ENCODE measurements at places on chromosomes 12 and 14. TPM values are rescaled to one million over a fixed set of nuclear protein-coding genes. Genes with fewer than 3 reads are reported as not detected.

- no peak for DNase-seq
These were observed 146.3 kb upstream of the GZMB start for GRCh38 chr14:24780281-24780680.

DNA sequence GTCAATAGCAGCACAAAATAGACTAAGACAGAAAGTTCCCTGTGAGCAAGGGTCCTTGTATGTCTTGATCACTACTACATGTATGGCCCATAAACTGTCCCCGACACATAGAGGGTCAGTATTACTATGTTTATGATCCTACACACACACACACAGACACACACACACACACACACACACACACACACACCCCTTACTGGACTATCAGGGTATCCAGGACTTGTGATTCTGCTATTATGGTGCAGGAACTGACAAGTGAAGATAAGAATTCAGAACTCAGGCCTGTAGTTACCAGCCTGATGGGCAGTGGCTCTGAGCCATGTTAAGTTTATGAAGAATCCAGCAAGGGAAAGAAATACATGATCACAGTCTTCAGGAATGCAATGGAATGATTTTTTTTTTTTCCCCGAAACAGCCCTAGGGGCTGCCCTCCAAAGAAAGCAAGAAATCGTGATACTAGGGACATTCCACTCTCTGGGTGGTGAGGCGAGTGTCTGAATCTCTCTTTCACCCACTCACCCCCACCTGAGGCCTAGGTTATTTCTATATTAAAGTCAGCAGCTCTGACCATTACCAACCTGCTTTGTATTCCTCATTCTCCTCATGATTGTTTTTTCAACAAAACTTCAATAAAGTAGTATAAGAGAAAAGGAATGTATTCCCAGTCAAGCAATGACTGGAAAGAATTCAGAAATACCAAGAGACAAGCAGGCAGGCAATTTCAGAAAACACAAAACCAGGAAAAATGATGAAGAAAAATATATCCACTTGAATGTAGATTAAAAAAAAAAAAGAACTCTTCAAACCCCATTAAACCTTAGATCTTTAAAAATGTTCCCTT is 105.8 kb downstream of the AVPR1A start:
- DNase-seq, result no peak

GRCh38 chr14:27315947-27316346 is 718.1 kb upstream of the NOVA1 start:
- DNase-seq, result no peak

- no peak for DNase-seq
These were observed 59.4 kb upstream of the FOXN3 start for GRCh38 chr14:89476354-89476896.

GRCh38 chr12:26434299-26435068 is 239.1 kb downstream of the SSPN start:
- DNase-seq, result no peak

- no peak for DNase-seq
These were observed 31.2 kb downstream of the SUPT16H start for GRCh38 chr14:21352587-21352986.

- DNase-seq, result no peak
These were observed 25.3 kb upstream of the DHRS2 start for GRCh38 chr14:23610815-23611289.

- DNase-seq, result no peak
These were observed 18.3 kb downstream of the SGPP1 start for GRCh38 chr14:63709589-63709988.

- no peak for DNase-seq
These were observed 32.9 kb upstream of the AMIGO2 start for GRCh38 chr12:47112679-47113078.

DNA sequence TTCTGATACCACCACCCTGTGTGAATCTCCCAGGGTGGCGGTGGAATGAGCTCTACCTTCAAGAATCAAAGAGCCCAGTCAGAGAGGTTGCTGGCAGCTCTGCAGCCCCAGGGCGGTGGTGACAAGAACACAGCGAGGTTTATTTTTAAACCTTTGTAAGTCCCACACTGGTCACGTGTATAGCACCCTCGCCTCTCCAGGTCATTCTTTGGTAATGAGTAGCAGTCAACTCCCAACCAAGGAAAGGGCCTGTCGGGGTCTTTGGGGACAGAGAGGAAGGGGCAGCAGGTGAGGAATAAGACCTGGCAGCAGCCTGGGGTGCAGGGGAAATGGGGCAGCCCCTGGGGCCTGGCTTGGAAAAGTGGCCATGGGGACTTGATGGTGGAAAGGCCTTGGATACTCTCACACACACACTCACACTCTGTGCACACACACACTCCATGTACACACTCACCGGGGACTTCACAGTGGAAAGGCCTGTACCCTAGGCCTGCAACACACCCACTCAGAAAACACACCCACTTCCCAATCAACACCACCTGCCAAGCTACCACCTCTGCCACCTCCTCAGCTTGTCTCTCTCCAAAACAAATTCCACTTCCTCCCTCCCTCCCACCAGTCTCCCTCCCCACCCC is 178.6 kb downstream of the DPF3 start:
- DNase-seq, result no peak

- no peak for DNase-seq
These were observed 3.4 kb downstream of the CKB start for GRCh38 chr14:103519043-103519836.

DNA sequence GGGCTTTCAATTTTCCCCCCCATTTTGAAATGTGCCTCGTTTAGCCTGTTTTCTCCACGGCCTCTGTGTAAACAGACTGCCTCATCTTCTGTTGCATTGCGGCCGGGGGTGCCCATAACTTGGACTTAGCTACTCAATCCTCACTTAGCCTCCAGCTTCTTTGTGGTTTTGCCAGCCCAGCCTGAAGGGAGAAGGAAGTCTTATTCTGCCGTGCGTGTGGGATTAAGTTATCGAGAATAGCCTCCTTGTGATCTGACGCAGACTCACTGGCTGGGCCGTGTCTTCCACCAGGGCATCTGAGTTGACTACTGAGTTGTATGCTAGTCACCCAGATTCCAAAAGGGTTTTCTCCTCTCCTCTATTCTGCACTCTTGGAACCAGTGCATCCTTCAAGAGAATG is 8.1 kb downstream of the PRKAB1 start:
- DNase-seq, result no peak

DNA sequence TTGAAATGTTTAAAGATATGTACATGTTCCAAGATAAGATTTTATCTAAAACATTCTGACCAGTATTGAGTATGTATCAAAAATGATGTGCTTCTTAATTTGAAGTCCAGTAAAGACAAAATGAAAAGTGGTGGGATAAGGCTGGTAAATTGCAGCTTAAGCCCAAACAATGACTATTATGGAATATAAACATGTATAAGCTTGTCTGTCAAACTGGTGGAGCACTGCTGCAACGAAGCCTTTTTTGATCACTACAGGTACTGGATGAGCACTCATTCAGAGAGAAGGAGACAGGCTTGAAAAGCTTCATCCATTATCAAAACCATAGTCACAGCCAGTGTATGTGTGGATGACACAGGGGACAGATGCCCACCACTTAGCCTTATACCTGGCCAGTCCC is 138.4 kb downstream of the ATP23 start:
- DNase-seq, result no peak

DNA sequence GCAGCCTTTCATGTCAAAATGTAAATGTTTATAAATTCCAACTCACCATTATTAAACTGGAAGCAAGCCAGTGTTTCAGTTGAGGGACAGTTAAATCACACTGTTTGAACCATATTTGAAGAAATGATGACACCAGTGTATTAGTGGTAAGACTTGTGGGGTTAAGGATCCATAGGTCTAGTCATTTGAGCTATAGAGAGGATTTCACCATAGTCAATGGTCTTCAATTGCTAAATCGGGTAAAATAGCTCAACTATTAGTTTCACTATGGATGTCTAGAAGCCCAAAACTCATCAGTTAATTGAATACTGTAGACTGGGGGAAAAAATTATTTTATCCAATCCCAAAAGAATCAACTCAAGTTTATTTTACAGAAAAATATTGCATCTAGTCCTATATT is 659.1 kb downstream of the NRXN3 start:
- DNase-seq, result no peak

GRCh38 chr12:1880153-1880845 is 38.2 kb downstream of the CACNA2D4 start:
- DNase-seq, result no peak

- DNase-seq, result no peak
These were observed 17.9 kb downstream of the PACS2 start for GRCh38 chr14:105332350-105332874.

DNA sequence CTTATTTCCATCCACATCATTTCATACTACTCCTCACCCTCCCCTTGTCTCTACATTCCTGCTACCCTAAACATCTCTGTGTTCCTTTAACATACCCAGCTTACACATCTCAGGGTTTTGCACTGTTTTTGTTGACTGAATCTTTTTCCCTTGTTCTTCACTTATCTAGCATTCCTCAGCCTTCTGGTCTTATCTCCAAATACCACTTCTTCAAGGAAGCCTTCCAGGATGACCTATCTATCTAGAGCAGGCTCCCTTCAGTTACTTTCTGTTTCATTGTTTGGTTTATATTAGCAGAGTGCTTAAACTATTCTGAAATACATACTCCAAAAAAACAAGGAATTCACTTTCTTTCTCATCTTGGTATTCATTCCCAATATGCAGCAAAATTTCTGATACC is 353.1 kb downstream of the NAV3 start:
- no peak for DNase-seq

- peak; percentile 28 for DNase-seq
These were observed 1666.7 kb upstream of the FLRT2 start for GRCh38 chr14:83863042-83863774.

GRCh38 chr12:110245369-110245772 is 35.7 kb upstream of the ATP2A2 start:
- no peak for DNase-seq

- no peak for DNase-seq
These were observed 10.6 kb downstream of the GPR33 start for GRCh38 chr14:31477248-31477647.

DNA sequence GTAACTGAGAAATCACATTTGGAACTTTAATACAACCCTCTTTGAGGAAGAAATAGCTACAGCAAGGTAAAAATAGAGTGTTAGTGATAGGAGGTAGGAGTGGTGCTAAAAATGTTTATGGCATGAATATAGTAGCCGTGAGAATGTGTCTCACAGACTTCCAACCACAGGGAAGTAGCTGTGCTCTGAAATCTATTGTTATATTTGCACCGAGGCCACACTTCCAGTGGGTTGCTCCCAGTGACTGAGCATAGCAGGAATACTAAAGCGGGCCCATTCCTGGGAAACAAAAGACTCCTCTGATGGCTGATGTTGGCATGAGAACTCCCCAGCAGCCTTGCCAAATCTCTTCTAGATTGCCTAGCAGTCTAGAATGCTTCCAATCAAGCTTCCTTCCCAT is 174.1 kb upstream of the PLXNC1 start:
- DNase-seq, result no peak

GRCh38 chr12:103696101-103696500 is 109.0 kb downstream of the STAB2 start:
- no peak for DNase-seq

GRCh38 chr14:101480022-101480746 is 81.1 kb upstream of the DIO3 start:
- no peak for DNase-seq

DNA sequence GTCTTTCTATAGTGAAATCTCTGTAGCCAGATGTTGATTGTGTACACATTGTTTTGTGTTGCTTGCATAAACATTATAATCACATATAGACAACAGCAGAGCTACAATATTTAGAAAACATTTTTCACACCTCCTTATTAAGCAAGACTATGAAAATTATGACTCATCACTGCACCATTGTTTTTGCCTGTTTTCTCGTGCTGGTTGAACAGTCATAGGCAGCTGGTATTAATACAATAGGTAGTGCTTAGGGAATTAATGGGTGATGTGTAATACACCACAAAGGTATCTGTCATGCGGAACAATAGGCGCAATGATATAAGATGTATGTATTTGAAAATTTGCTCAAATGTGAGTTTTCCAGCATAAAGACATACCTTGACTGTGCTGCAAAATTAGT is 449.3 kb downstream of the FOXG1 start:
- DNase-seq, result no peak

DNA sequence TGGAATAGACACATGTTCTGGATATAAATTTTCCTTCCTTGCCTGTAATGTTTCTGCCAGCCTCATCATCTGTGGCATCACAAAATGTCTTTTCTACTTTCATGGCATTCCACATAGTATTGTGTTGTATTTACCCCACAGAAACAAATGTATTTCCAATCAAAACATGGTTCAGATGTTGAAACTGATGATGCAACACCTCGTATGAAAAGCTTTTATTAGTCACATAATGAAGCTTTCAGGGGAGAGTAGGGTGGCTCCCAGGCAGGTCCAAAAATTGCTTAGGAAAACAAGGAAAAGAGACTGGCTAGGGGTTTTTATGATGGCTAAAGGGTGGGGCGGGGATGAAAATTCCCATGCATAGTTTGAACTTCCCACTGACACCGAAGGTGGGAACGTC is 29.1 kb upstream of the ZNF641 start:
- no peak for DNase-seq

DNA sequence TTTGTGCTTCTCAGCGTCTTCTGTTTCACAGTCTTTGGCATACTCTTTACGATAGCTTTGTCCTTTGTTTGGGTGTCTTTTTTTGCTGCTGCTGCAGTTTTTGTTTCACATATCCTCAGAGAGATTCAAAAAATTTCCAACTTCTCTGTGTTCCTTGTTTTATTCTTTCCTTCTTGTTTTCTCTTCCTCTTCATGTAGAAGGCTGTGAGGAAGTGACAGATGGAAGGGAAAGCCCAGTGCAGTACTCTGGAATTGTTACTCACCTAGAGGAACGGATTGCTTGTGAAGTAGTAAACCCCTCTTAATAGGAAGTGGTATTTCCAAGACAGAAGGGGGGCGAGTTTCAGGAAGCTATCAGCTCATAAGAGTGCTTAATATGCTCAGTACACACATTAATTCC is 1.7 kb downstream of the CREBL2 start:
- no peak for DNase-seq

GRCh38 chr12:89709995-89710872 is 1.6 kb upstream of the ATP2B1 start:
- peak; percentile 83 for DNase-seq

GRCh38 chr12:69254046-69254445 is 14.7 kb downstream of the CPSF6 start:
- DNase-seq, result peak; percentile 59

GRCh38 chr12:62162214-62162613 is 98.0 kb upstream of the USP15 start:
- DNase-seq, result no peak

TMEM52B gene
- total RNA-seq, result 1.8 TPM

ACSM4 gene
- not detected for total RNA-seq

CGRRF1 gene
- 20.4 TPM for total RNA-seq

EFS gene
- total RNA-seq, result 26.5 TPM

SPIC gene
- not detected for total RNA-seq

A2M gene
- total RNA-seq, result 175 TPM

TSPAN11 gene
- 12.7 TPM for total RNA-seq

GNB3 gene
- total RNA-seq, result 2.5 TPM

KRT74 gene
- 0.10 TPM for total RNA-seq

KRT75 gene
- 0.06 TPM for total RNA-seq

ERP27 gene
- 1.1 TPM for total RNA-seq

SLC7A7 gene
- 8.5 TPM for total RNA-seq

OTOGL gene
- total RNA-seq, result 0.59 TPM

ACRBP gene
- 0.69 TPM for total RNA-seq

MANSC1 gene
- 16.6 TPM for total RNA-seq

SERPINA5 gene
- 1.6 TPM for total RNA-seq

ITGB7 gene
- 0.79 TPM for total RNA-seq

SYNDIG1L gene
- total RNA-seq, result 8.7 TPM

CDKN1B gene
- 90.6 TPM for total RNA-seq

SLC41A2 gene
- 39.7 TPM for total RNA-seq

Data from spinal cord (tissue), 10 donors.